Left colon (tissue), 2 donors: ENCODE measurements at places on chromosomes 3 and 15.

DNA sequence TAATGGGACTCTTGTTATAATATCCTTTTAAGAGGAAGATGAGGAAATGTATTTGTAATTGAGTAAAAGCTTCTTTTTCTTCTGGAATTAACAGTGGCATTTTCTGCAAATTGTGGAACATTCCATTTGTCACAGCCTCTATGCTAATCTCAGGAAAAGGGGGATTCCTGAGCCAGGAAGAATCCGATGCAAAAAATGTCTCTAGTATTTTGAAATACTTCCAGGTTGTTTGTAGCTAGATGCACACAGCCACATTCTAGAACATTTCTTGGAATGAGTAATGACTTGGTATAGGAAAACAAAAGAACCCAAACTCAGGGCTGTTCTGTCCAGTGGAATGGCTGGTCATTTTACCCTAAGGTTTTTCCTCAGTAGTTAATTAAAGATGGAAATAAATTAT, 98.5 kb upstream of the SLC2A2 start:
- no peak for DNase-seq

DNA sequence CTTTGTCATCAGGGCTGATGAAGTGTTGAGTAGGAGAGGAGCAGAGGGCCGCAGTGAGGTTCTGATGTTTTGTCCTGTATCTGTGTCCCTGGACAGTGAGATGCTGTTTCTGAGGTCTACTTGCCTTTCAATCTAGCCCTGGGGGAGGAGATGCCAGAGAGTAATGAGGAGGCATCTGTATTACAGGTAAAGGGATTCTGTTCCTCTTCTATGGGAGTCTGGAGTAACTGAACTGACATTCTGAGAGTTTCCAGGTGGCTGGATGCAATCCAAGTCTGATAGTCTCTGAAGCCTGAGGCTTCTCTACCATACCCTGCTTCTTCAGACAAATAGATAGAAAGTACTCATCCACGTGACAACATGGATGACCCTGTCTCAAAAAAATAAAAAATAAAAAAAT, 60.9 kb downstream of the IL12A start:
- DNase-seq = no peak

- DNase-seq = peak; percentile 29
These were observed 55.0 kb downstream of the CFAP20DC start for GRCh38 chr3:58994746-58995330.

DNA sequence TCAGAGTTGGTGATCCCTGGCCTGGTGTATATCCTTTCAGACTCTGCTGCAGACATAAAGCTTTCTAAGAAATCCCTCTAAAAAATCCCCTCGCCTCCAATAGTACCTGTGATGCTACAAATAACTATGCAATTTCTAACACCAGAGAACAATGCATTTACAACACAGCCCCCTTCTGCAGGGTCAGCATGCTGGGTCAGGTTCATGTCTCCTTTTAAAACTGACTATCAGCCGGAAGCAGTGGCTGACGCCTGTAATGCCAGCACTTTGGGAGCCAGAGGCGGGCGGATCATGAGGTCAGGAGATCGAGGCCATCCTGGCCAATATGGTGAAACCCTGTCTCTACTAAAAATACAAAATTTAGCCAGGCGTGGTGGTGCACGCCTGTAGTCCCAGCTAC, 77.0 kb upstream of the SPATA12 start:
- DNase-seq = no peak

- DNase-seq = peak; percentile 82
These were observed 9.5 kb downstream of the ISL2 start for GRCh38 chr15:76345880-76346668.

- DNase-seq = no peak
These were observed 42.9 kb upstream of the MITF start for GRCh38 chr3:69696367-69696766.

DNA sequence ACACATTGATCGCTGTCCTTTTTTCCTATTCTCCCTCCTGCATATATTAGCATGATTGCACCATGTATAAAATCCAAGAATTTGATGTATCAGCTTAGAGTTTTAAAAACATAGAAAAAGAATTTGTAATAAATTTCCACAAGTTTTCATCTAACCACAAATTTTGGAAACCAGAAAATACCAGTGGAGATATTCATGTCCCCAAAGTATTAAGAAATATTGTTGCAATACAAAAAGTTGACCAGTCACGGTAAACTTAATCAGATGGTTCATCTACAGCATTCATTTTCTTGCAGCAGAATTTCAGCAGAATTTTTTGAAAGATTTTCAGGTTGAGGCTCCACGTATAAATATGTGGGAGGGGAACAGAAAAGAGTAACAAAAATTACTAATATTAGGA, 500.9 kb upstream of the MDFIC2 start:
- no peak for DNase-seq

DNA sequence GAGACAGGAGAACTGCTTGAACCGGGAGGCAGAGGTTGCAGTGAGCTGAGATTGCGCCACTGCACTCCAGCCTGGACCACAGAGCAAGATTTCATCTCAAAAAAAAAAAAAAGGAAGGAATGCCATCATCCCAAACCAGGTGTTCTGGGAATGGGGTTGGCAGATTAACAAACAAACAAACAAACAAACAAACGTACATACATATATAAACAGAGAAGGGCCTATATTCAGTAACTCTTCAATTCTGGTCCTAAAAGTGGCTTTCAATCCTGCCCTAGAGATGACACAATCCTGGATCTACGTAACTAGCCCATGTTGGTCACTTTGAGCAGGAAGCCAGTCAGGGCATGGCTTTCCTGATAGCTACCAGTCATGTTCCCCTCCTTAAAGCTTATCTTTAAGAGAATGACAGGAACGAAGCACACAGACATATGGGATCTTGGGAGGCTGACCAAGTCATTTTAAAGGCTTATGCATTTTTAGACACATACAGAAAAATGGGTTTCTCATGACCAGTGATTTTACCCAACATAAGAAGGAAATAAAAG, 29.9 kb upstream of the RAB11A start:
- no peak for DNase-seq

GRCh38 chr3:112689385-112689784, 48.4 kb upstream of the CCDC80 start:
- no peak for DNase-seq

DNA sequence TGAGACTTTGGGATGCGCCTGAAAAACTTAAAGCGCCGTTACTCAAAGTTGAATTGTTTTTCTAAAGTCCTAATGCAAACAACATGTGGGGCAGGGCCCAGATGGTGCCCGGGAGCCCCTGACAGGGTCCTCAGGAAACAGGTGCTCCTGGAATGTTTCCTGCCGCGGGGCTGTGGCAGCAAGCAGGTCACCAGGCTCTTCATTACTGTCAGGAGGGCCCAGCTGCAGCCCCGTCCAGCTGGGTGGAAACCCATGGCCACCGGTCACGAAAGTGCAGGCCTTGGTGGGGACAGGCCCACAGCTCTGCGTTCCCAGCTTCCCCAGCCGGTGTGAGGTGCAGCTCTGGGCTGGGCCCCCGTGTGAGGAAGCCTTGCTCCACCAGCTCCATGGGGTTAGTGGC, 63.9 kb upstream of the GATA2 start:
- no peak for DNase-seq

GRCh38 chr15:65759441-65759840, 32.7 kb downstream of the DENND4A start:
- DNase-seq = no peak

GRCh38 chr3:24507776-24508422, 13.2 kb upstream of the THRB start:
- no peak for DNase-seq

DNA sequence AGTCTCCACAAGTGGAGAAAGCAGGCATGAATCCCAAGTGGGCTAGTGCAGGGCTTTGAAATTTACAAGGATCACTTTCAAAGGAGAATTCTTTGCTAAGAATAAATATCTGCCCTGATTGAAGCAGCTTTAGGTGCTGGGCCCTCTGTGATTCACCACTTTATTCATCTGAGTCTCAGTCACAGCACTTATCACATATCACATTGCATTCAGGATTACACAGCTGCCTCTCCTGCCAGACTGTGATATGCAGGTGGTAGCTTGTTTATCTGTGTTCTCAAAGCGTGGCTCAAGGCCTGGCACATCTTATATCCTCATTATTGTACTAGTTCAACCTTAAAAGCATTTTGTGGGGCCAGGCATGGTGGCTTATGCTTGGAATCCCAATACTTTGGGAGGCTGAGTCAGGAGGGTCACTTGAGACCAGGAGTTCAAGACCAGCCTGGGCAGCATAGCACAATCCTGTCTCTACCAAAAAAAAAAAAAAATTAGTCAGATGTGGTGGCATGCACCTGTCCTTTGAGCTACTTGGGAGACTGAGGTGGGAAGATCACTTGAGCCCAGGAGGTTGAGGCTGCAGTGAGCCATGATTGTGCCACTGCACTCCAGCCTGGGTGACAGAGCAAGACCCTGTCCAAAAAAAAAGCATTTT, 156.9 kb upstream of the EIF1B start:
- no peak for DNase-seq

DNA sequence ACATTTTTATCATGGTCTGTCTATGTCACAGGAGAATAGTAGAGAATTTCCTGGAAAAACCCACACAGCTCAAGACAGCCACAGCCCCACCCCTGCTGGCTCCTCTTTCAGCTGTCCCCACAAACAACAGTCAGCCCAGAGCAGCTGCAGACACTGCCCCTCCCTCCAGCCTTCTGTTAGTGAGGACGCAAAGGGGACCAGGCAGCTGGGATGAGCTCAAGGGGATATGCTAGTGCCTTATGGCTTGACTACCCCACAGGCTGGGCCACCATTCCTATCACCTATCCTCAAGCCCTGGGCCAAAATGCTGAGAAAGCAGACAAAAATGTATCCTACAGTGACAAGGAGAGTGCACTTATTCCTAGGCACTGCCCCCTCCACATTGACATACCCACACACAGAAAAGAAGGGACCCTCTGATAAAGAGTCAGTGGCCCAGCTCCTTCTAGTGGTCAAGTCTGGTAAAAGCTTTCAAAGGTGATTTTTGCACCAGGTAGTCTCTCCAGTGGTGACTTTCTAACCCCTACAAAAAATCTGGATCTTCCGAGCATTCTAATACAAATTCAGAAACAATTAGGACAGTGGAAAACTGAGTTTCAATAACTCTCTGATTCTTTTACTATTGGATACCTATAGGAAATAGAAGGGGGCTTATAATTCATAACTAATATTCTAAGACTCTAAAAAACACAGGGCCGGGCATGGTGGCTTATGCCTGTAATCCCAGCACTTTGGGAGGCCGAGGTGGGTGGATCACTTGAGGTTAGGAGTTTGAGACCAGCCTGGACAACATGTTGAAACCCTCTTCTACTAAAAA, 3.0 kb upstream of the MAP1A start:
- no peak for DNase-seq

DNA sequence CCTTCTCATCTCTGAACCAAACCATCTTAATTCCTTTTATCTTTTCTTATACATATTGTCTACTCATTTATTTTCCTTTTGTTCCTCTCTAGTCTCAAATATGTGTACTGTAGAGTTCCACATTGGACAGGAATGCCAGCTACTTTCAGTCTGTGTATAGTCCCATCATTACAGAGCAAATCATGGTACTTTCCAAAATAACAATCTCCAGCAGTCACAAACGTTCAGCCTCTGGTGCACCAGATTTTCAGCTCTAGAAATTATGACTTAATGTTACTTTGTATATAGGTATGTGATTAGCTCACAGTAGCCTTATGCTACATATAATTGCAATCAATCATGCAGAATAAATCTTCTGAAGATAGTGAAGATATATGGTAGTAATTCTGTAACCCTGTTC, 32.5 kb upstream of the TM4SF4 start:
- no peak for DNase-seq

GRCh38 chr3:164470471-164470870, 607.8 kb downstream of the SI start:
- DNase-seq = no peak

GRCh38 chr15:39552556-39552955, 28.3 kb upstream of the THBS1 start:
- DNase-seq = no peak
